ENCODE measurements at places on chromosomes 13 and 19.

DNA sequence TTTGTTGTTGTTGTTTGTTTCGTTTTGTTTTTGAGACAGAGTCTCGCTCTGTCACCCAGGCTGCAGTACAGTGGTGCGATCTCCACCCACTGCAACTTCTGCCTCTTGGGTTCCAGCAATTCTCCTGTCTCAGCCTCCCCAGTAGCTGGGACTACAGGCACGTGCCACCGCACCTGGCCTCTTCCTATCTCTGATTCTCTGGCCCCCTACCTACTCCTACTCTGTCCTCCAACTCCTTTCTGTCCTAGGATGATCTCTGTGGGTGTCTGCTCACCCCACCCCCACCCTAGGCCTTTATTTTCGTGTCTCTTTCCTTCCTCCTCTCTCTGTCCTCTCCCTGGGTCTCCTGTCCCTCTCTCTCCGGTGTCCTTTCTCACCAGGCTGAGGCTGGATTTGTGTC, 1.2 kb downstream of the PIH1D1 start:
- no peak for DNase-seq

DNA sequence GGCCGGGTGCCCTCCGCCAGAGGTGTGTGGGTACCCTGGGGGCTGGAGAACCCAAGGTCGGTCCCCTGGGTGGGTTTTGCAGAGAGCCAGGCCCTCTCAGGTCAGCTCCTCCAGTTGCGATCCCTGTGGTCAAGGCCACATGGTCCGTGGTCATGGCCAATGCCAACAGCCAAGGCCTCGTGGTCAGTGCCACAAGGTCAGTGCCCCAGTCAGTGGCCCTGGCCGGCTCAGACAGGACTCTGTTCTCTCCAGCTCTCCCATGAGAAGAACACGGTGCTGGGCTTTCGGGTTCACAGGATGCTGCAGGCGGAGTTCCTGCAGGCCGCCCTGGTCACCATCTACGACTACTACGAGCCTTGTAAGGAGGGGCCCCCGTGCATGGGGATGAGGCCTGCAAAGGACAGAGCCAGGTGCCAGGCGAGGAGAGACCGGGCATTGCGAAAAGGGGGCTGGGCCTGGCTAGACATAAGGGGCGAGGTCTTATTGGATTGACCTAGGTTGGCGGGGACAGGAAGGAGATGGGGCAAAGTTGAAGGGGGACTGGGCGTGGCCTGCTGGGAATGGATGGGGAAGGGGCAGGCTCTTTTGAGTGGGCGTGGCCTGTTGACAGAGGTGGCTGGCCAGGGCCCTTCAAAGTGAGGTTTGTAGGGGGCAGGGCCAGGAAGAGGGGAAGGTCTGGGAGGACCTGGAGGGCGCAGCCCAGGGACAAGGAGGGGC, 15.2 kb upstream of the SHFL start:
- DNase-seq: no peak

- DNase-seq: no peak
These were observed 5.3 kb downstream of the MATK start for GRCh38 chr19:3780786-3781304.

- no peak for DNase-seq
These were observed 369.4 kb downstream of the OLFM4 start for GRCh38 chr13:53398051-53398450.

DNA sequence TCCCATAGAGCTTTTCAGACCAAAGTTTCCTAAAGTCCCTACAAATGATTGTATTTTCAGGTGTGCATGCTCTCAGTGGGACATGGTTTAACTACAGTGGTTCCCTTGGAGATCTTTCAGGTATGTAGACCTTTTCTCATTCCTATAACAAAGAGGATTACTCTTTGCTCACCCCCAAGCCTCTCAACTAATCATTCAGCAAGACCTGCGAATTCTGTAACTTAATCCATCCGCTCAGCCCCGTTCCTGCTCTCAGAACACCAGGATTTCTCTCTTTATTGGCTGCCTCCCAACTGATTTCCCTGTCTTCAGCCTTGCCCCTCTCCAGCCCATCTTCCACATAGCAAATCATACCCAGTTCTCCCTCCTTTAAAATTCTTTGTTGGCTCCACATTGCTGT, 253.6 kb downstream of the MTUS2 start:
- DNase-seq: no peak

DNA sequence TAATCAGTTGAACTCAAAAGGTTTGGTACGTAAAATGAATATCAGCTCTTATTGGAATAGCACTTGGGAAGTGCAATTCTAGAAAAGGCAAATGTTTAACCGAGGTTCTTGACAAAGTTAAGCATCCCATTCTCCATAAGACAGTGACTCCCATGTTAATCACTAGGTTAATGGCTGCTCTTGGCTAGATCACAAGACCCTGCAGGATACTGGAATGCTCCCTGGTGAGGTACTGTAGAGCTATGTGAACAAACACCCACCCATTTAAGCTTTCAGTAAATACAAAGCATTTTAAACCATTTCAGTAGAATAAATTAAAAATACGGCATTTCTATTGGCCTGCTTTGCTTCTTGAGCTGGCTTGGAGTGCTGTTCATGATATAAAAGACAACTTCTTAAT, 56.5 kb downstream of the TDRD3 start:
- DNase-seq: no peak

- no peak for DNase-seq
These were observed 121.9 kb downstream of the DLEU7 start for GRCh38 chr13:50721672-50721992.

DNA sequence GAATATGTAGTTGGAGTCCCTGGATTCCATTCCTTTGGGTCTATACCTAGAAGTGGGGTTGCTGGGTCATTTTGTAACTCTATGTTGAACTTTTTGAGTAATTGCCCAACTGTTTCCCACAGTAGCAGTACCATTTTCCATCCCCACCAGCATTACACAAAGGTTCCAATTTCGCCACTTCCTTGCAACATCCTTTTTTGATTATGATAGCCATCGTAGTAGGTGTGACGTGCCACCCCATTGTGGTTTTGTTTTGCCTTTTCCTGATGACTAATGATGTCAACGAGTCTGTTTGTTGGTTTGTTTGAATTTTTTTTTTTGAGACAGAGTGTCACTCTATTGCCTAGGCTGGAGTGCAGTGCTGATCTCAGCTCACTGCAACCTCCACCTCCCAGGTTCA, 3.3 kb upstream of the PEX11G start:
- DNase-seq: peak; percentile 42

GRCh38 chr13:73876323-73876722, 257.9 kb downstream of the KLF12 start:
- DNase-seq: no peak

DNA sequence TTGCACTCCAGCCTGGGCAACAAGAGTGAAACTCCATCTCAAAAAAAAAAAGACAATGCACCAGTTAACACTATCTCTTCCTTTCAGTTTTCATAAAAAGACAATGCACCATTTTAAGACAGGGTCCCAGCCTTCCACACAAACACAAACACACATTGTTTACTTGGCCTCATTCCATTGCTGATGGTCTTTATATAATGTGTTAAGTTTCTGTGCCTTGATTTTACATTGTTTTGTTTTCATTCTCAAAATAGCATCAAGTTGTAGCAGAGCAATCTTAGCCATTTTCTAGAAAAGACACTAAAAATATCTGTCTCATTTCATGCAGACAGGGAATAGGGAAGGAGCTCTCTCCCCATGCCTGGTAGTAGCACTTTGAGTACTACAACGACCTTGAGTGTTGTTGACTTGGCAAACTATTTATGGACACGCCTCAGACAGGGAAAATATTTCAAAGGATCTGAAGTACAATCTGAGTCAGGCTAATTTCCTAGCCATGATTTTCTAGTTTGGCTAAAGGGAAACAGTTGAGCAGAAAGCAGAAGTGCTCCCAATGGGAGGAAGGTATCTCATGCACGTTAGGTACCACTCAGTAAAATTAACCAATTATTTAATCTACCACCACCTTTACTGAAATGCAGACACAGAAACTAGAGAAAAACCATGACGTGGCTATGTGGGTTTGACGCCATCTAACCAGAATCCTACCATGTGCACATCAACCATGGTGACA, 120.6 kb downstream of the ABCC4 start:
- DNase-seq: no peak

DNA sequence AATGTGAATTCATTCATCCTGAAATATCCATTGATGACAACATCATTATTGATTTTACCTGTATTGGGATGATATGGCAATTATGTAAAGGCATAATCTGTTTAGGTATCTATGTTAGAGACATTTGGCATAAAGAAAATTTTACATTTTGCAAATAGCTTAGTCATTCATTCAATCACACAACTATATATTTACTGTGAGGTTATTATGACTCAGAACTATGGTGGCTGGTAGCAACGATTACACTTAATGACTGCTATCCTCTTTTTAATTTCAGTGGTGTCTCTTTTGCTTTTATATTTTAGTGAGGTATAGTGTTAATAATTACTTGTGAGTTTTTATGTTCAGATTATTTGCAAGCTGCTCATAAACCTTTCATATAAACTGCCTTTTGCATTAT, 955.9 kb downstream of the SLITRK6 start:
- DNase-seq: no peak

DNA sequence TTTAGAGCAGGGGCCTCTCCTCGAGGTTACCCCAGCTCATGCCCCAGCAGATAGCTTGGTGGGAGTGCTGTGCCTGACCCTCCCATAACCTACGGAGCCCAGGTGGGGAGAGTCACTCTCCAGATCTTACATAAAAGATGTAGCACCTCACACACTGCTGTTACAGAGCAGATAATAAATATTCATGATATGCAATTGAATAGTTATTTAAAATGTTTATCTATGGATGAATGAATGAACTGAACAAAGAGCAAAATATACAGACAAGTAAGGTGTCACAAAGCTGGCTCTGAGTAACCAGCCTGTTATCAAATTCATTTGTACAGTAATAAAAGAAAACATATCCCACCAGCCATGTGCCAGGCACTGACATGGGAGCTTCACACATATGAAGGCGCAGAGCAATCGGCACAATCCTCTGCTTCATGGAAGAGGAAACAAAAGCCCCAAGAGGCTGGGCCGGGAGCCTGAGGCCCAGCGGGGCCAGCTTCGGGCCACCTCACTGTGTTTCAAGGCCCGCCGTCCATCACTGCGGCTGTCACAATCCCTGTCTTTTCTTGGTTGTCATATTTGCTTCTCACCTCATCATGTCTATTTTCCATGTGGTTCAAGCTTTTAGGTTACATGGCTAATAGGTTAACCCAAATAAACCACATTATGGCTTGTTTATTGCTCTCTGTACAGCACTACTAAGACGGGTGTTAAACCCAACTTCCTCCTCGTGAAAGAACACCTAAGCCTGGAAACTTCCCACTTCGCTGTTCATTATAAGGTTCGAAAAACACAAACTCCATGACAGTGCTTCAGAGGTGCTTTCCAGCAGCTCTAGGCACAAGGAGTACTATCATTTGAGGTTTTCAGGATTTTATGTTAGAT, 78.4 kb downstream of the IRS2 start:
- no peak for DNase-seq

GRCh38 chr19:53308339-53308811, 25.2 kb upstream of the ZNF845 start:
- no peak for DNase-seq

GRCh38 chr13:30222254-30222653, 85.1 kb downstream of the KATNAL1 start:
- no peak for DNase-seq

- DNase-seq: no peak
These were observed 22.7 kb downstream of the TFDP1 start for GRCh38 chr13:113607056-113607888.

DNA sequence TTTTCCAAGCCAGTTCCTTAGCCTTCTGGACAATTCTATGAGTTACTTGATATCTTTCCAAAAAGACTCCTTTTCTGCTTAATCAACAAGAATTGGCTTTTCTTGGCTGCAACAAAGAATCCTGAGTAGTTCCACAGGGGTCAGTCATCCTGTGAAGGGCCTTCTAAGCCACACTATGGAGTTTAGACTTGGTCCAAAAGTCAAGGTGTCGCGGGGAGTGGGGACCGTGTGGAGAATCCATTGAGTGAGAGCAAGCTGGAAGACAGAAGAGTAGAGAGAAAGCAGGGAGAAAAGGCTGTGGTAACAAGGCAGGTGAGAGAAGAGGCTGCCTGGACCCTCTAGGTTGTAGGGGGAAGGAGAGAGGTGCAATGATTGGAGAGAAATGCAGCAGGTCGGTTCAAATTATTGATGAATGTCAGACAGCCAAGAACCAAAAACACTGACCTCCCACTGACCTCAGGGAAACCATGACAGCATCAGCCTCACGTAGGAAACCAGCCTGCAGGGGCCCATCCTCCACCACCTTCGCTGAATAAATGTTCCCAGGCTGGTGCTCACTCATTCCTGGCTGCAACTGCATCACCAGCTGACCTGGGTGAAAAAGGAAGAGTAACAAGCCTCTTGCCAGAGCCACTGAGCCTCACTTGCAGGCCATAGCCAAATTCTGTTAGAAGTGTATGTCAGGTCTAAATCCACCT, 7.1 kb upstream of the IFT88 start:
- DNase-seq: no peak

- no peak for DNase-seq
These were observed 15.9 kb upstream of the TICAM1 start for GRCh38 chr19:4847190-4847973.

GRCh38 chr19:14517840-14518505, at the start of gene DNAJB1:
Gene DNAJB1, minus strand, starts transcription at chr19:14518397. Its CDS starts 48 bp downstream, at chr19:14518349.
- DNase-seq: peak; percentile 52

DNA sequence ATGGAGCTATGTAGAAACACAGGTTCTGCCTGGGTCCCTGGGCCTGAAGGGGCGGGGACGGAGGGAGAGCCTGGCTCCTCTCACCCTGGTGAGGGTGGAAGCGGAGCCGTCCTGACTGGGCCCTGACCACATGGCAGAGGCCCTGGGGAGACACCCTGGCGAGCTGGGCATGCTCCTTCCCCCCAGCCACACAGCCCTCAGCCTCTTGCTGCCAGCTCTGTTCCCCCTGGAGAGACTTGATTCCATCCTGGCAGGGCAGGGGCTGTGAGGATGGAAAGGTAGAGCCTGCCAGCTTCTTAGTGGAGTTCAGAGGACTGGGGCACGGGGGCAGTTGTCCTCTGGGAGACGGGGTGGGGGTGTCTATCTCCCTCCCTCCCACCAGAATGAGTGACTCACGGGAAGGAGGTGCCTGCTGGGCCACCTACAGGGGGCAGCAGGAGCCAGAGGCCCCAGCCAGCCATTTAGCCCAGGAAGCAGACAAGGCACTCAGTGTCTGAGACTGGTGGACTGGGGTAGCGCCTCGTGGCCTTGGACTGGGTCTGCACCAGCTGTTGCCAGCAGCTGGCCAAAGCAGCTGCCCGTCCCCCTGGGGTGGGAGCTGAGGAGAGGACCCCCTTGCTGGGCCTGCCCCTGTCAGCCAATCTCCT, 22.8 kb upstream of the RNF17 start:
- DNase-seq: no peak

GRCh38 chr19:19568802-19569756, 31.0 kb downstream of the CILP2 start:
- no peak for DNase-seq

DNA sequence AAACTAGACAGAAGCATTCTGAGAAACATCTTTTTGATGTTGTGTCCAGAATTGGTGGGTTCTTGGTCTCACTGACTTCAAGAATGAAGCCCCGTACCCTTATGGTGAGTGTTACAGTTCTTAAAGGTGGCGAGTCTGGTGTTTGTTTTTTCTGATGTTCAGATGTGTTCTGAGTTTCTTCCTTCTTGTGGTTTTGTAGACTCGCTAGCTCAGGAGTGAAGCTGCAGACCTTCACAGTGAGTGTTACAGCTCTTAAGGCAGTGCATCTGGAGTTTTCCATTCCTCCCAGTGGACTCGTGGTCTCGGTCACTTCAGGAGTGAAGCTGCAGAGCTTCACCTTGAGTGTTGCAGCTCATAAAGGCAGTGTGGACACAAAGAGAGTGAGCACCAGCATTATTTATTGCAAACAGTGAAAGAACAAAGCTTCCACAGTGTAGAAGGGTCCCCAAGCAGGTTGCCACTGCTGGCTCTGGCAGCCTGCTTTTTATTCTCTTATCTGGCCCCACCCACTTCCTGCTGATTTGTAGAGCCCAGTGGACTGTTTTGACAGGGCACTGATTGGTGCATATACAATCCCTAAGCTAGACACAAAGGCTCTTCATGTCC, 1820.8 kb downstream of the UQCRFS1 start:
- no peak for DNase-seq

Measured in stimulated activated CD4-positive, alpha-beta T cell treated with anti-CD3 and anti-CD28 coated beads, Interleukin-15, amount 100 ng/mL, for 48 hours (primary cell).